ENCODE measurements at places on chromosomes 11 and 22.

DNA sequence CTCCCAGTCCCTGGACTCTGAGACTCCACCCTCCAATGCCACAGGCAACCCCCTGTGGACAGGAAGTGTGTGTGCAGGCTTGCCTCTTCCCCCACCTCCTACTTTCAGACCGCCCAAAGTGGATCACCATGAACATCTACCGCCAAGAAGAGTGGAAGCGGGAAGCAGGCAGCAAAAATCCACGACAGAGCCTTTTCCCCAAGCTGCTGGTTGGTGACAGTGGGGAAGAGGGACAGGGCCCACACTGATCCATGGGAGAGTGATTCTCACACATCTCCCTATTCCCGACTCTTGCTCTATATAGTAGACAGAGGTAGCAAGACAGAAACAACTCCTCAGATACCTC, 53.4 kb upstream of the SPATA19 start:
- no peak for DNase-seq

DNA sequence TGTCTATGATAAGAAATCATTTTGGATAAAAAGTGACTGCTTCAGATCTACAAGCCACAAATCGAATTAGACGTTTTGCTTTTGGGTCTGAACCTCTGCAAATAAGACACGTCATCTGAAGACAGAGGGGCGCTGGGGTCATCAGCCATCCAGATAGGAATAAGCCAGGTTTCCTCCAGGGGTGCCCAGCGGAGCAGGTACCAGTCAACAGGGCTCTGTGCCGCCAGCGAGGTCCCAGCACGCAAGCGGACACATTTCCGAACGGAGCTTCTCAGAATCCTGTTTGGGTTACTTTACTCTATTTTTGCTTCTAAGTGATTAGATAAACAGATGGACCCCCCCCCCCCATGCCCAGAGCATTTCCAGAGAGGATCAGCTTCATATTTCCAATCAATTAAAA, 873.8 kb downstream of the BRD1 start:
- no peak for DNase-seq

DNA sequence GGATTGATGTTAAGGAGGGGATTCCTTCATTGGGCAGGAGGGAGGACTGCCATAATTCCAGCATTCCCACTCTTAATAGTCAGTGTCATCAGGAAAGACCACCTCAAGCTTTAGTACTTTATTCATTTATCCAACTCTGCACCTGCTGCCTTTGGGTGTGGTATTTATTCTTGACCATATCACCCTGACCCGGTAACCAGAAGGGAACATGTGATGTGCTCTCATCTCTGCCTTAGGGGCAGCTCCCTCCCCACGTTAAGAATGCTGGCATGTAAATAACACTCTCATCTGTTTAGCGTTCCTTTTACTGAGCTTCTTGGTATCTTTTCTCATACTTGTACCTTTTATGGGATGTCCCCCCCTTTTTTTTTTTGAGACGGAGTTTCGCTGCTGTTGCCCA, 7.7 kb downstream of the CAT start:
- no peak for DNase-seq

DNA sequence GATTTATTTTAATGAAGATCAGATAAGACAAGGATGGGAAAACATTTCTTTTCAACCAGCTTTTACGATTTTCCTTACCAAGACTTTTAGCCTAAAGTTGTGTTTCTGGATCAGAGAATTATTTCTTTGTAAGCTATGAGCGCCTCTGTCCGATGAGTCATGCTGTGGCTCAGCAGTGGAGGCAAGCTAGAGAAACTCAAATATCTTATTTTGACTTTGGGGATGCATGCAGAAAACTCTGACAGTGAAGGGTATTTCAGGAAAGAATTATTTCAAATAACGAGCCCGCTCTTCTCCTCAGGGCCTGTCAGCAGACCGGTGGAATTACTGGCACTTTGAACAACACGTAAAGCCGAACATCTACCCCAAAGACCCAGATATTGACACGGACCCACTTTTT, 77.9 kb upstream of the OR5AK2 start:
- no peak for DNase-seq

DNA sequence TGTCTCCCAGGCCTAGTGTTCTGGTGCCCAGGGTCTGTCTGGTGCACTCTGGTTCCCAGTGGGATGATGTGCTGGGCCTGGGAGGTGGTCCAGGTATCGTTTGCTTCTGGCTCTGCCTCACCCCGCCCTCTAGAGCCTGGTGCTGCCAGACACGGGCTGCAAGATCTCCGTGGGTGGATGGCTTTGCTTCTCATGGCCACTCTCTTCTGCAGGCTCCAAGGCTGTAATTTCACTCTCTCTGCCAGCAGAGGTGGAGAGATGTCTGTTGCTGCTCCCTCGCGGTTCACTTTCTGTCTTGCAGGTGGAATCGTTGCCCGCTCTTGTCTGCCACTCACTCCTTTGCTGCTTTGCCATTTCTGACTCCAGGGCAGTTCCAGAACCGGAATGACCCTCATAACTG, 13.4 kb downstream of the NADSYN1 start:
- DNase-seq: no peak

- DNase-seq: no peak
Observed at GRCh38 chr11:119895981-119896380, 167.0 kb upstream of the NECTIN1 start.

DNA sequence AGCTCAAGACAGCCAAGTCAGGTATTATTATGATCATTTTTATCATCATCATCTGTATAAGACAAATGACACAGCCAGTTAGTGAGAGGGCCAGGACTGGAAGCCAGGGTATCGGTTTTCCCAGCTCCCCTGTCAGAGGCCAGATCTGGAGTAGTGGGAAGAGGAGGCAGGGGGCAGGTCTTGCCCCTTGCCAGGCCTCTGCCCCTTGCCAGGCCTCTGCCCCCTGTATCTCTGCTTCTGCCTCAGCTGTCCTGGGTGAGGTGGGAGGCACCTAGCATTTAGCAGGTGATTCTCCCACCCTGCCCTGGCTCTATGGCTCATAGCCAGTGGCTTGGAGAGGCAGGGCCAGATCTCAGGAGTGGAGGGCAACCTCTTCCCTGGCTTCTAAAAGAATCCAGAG, 67.3 kb downstream of the PRDM11 start:
- DNase-seq: no peak

DNA sequence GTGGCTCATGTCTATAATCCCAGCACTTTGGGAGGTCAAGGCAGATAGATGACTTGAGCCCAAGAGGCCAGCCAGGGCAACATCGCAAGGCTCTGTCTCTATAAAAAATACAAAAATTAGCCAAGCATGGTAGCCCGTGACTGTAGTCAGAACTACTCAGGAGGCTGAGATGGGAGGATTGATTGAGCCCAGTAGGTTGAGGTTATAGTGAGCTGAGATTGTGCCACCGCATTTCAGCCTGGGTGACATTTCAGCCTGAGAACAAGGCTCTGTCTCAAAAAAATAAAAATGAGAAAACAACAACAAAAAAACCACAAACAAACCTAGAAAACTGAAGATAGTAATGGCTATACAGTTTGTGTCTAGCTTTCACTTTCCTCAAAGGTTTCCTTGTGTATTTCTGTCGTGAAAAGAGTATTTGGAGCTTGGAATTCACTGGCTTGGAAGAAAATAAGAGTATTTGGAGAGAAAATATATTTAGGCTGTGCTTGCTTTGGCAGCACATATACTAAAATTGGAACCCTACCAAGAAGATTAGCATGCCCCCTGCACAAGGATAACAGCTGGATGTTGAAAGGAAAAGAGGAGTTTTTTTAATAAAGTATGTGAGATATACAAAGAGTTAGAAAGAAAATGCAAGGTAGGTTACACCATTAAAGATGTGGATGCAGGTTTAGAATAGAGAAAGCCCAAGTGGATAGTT, 3.9 kb upstream of the BIRC3 start:
- DNase-seq: no peak

DNA sequence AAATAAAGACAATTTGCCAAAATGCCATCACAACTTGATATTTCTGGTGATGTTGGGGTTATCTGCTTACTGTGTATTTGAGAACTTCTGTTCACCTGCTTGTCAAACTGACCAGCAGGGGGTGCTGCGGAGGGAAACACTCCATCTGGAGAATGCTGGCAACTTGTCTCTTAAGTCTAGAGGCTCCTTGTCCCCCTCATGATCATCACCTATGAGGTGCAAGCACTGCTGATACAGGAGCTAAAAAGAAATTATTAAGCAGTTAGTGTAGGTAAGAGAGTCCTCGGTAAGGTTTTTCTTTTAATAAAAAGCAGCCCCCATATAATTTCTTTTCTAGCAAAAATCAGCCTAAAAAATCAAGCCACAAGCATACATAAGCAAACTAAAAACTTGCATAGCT, 32.7 kb upstream of the GLYATL1B start:
- DNase-seq: peak; percentile 11

GRCh38 chr22:48156603-48157355, 1394.3 kb downstream of the TBC1D22A start:
- DNase-seq: no peak

- no peak for DNase-seq
Observed at GRCh38 chr11:4086575-4087353, 7.8 kb upstream of the RRM1 start.

- DNase-seq: no peak
Observed at GRCh38 chr11:16356057-16356760, at the start of gene SOX6. TSS of gene SOX6 (minus strand) at chr11:16356546. CDS start at chr11:16341248, 15,298 bp downstream.

- no peak for DNase-seq
Observed at GRCh38 chr11:74090701-74091100, 80.1 kb downstream of the C2CD3 start.

DNA sequence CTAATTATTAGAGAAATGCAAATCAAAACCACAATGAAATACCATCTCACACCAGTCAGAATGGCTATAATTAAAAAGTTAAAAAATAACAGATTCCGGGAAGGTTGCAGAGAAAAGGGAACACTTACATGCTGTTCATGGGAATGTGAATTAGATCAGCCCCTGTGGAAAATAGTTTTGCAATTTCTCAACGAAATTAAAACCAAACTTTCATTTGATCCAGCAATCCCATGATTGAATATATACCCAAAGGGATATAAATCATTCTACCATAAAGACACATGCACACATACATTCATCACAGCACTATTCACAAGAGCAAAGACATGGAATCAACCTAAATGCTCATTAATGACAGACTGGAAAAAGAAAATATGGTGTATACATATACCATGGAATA, 32.5 kb downstream of the NOX4 start:
- no peak for DNase-seq

GRCh38 chr11:87724358-87724757, 450.9 kb downstream of the RAB38 start:
- DNase-seq: no peak

- DNase-seq: no peak
Observed at GRCh38 chr11:60867871-60868681, 734 bp downstream of the ZP1 start.

- DNase-seq: no peak
Observed at GRCh38 chr11:97685695-97686094, 1295.9 kb downstream of the JRKL start.

- no peak for DNase-seq
Observed at GRCh38 chr11:134822897-134823296, 410.9 kb upstream of the B3GAT1 start.

GRCh38 chr11:128026596-128026995, 560.8 kb downstream of the ETS1 start:
- no peak for DNase-seq

GRCh38 chr11:58919561-58919960, 19.7 kb upstream of the GLYATL1 start:
- no peak for DNase-seq

- DNase-seq: no peak
Observed at GRCh38 chr11:43404406-43404805, 45.7 kb downstream of the TTC17 start.

DNA sequence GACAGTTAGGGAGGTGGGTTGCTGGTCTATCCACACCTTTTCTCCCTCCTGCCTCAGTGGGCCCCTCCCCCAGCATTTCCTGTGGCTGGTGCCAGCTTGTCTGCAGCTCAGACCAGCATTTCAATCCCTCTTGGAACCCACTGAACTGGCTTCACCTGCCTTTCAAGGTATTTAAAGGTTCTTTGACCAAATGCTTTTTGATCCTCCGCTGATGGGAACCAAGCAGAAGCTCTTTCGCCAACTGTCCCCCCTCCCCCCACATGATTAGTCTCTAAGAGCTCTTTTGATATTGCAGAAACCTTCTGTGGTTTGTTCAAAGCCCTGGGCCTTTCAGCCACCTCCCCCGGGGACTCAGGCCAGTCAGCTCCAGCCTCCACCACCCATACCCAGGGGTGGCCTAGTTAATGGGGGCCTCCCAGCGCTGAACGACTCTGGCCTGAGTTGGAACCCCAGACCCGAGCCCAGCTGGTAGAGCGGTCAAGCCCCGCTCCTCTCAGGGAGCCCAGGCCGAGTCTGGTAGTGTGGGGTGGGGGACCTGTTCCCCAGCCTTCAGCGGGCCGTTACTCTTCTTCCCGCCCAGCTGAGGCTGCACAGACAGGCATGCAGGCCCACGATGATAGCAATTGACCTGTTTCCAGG, 6.0 kb upstream of the SYT7 start:
- no peak for DNase-seq

GRCh38 chr11:118996926-118997626, 862 bp upstream of the CENATAC start:
- no peak for DNase-seq

DNA sequence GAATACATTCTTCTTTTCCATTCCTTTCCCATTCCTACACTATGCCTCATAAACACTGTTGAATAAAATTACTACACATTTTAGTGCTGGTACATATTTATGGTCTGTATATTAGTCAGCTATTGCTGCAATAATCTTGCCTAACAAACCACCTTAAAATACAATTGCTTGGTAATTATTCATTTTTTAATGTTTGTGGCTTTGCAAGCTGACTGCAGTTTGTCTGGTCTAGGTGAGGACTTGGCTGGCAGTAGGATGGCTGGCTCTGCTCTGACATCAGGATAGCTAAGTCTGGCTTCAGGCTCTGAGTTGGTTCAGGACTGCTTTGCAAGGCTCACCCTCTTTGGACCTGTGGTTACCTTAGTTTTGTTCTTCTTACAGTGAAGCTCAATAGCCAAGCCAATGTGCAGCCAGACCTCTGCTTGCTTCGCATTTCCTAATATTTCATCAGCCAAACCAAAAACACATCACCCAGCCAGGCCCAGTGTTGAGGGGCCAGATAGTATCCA, 913.4 kb upstream of the RAG2 start:
- DNase-seq: no peak

Data from C1 segment of cervical spinal cord (tissue), 14 donors.